ENCODE measurements at places on chromosomes 5 and 9.
A peak's percentile ranks its signal among the peaks of the same experiment; 100 is the strongest.

- no peak for DNase-seq
These were observed 21.9 kb downstream of the SEMA4D start for GRCh38 chr9:89475891-89476440.

- no peak for DNase-seq
These were observed 274.6 kb upstream of the IRX4 start for GRCh38 chr5:2157372-2157771.

- no peak for DNase-seq
These were observed 264.9 kb downstream of the CD180 start for GRCh38 chr5:66931651-66932050.

DNA sequence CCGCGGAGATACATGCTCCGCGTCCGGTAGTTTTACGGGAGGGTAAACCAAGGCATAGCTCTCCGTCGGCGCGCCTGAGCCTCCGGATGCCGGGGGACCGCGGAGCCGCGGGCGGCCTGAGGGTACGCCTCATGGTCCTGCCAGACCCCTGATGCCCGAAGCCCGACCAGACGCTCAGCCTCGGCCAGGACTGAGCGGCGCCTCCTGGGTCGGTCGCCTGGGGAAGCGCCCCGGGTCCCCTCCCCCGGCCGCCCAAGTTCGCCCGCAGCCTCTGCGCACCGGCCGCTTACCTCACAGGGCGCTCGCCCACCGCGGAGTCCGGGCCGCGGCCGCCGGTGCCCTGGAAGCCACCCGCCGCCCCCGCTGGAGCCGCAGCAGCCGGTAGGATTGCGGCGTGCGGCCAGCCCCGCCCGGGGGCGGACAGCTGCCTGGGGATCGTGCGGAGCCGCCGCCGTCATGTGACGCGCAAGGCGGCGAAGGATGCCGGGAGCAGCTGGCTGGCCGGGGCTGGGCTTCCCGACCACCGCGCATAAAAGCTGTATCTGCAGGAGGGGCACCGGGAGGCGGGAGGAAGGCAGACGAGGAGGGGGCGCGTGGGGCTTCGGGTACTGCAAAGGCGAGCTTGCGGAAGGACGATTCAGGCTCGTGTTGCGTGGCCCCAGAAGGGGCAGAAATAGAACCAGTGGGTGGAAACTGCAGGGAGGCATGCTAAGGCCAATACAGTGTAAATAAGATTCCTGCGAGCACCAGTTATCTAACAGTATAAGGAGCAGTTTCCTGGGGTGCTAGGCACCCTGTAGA is at the start of gene FBXO10:
TSS of gene FBXO10 (minus strand) at position 460 of the 801 bp plus-strand sequence. CDS start 34,612 bp downstream, outside the sequence.
- DNase-seq: peak; percentile 12

DNA sequence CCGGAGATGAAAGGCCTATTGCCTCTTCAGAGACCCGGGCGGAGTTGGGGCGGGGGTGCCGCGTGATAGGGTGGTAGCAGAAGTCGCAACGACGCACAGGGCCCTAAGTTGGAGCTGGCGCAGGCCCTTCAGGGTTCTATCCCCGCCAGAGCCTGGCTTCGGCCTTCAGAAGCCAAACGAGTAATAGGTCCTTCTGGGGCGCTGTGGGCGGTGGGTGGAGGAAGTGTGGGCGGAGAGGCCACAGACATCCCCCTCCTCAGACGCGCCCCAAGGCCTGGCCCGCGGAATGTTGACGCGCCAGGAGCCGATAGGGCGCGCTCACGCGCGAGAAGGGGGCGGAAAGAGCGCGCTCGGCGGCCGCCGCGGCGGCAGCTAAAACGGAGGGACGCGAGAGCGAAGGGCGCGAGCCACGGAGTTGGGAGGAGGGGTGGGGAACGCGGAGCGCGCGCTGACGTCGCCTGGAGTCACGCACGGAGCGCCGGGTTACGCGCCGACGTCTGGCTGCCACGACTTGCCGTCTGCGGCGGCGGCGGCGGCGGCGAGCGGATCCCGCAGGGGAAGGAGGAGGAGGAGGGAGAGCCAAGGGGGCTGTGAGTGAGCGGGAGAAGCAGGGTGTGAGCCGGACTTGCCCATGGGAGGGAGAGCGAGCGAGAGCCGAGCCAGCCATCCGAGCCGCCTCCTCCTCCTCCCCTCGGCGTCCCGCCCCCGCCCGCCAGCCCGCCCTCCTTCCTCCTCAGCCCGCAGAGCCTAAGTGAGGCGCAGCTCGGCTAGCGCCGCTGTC is 6.4 kb upstream of the PURA start:
- DNase-seq: peak; percentile 88

DNA sequence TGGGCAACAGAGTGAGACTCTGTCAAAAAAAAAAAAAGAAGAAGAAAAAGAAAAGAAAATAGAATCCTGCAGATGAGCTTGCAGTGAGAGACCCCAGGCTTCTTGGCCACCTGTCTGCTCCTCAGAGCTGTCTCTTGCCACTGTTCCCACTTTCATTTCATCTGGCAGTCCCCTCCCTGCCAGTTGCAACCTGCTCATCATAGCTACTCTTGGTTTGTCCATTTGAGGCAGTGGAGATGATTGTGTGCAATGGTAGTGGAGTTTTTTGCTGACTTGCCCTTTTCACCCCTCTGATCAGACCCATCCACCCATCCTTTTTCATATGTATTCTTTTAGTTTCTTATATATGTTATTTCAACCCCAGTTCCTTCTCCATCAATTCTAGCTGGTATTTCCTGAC is 28.7 kb downstream of the ANKRD33B start:
- DNase-seq: no peak

- no peak for DNase-seq
These were observed 18.3 kb downstream of the DOCK2 start for GRCh38 chr5:169655353-169655752.

DNA sequence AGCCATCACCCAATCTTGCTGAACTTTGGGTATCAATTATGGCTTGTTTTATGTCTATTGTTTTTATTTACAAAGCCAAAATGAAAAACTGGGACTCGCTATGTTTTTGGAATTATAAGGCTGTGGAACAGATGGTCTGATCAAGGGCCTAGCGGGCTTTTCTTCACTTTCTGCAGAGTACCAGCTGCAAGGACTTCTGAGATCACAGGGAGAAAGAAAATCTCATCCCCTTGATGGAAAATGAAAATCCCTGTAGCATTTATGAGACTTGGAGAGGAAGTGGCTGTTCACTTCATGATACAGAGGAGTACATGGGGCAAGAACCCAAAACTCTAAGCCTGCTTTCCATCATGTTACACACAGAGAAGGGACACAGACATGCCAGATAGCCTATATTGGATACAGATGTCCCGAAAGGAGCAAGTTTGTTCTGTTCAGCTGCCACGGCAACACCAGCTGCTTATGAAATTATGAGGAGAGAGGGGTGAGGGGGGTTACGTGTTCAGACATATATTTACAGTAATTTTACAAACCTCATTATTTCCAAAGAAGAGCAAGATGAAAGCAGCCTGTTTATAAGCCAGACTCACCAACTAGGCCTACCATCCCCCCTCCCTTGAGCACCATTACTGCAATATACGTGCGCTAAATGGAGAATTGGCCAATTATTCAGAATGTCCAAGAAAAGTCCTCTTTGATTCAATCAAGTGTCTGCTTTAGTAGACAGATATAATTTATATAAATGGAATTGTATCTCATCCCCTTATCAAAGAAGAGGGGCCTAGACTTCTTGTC is 220.0 kb downstream of the MARCHF11 start:
- DNase-seq: no peak

DNA sequence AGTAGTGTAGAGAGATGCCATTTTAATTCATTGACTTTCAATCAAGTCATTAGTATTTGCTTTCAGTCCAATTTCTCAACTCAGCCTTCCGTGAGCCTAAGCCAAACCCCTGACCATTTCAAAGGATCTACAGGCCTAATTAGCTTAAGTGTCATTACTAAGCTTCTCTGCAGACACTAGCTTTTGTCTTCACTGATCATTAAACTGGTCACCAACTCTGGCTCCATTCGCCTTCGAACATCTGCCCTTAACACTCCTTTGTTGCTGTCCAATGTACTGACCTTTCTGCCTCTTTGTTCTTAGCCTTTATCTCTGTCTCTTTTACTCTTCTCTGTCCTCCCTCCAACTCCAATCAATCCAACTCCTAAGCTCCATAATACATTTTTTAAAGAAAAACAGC is 299.3 kb downstream of the DIRAS2 start:
- no peak for DNase-seq

GRCh38 chr5:170404398-170404797 is 15.2 kb upstream of the KCNMB1 start:
- DNase-seq: no peak

DNA sequence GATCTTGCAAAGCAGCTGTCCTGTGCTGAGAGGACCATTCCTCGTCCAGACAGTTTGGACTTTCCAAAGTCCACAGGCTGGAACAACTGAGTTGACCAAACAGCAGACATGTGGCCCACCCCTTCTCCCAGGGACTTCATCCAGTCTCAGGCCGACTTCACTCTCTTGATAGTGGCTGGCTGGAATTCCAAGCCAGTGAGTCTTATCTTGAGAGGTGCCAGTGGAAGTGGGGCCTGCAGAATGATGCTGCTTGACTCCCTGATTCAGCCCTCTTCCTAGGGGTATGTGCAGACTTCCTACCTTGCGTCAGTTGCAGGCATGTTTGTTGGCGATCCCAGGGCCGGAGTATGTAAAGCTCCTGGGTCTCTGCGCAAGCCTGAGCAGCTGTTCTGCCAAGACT is 131.4 kb upstream of the TSLP start:
- no peak for DNase-seq

- no peak for DNase-seq
These were observed 82.4 kb downstream of the FOXD1 start for GRCh38 chr5:73365990-73366667.

DNA sequence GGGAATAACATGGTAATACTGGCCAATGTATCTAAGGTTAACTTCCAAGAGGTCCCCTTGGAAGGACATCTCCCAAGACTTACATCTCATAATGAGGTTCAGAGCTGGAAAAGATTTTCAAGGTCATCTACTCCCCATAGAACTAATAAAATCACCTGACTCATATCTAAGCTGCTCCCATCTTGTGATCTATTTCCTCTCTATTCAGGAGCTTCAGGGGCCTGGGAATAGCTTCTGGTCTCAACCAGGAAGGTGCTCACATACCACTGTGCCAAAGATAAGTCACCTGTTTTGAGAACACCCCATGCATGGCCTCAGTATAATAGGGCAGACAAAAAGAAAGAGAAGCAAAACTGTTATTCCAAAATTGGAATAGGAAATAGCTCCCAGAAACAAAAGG is 74.2 kb downstream of the OXCT1 start:
- no peak for DNase-seq

GRCh38 chr5:14181299-14181968 is 38.3 kb downstream of the TRIO start:
- DNase-seq: no peak

GRCh38 chr5:168976311-168976970 is 324.5 kb downstream of the SLIT3 start:
- DNase-seq: no peak

DNA sequence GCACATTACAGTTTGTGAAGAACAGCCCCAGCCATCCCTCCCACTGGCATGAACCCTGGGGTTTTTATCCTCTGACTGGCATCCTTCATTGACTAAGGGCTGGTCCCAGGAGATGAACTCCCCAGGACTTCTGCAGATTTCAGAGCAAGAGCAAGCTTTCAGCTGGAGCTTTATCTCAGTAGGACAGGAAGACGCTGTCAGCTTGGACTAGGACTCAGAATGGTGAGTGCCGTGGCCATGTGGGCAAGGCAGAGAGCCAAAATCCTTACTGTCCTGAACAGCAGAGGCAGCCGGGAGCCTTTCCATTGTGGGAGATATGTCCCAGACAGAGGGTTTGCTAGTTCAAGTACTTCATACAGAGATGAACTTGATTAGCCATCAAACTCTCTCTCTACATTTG is 3.2 kb upstream of the ACOT12 start:
- DNase-seq: no peak

GRCh38 chr5:133900534-133901270 is 67.7 kb downstream of the C5orf15 start:
- DNase-seq: no peak

DNA sequence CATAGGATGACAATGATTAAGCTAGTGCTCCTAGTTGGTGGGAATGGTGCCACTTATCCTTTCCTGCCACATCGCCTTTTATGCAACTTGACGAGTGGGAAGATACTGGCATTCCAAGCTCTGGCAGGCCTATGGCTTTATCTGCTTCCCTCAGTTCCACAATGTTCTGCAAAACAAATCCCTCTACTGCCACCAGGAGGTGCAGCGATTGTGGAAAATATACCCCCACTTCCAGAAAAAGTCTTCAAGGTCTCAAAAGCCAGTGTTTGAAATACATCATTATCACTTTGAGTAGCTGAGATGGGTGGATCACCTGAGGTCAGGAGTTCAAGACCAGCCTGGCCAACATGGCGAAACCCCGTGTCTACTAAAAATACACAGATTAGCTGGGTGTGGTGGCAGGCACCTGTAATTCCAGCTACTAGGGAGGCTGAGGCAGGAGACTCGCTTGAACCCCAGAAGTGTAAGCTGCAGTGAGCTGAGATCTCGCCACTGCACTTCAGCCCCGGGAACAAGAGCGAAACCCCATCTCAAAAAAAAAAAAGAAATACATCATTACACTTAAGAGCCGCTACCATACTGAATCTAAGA is 3.4 kb downstream of the CLINT1 start:
- DNase-seq: no peak

- DNase-seq: no peak
These were observed 80.7 kb downstream of the PTPDC1 start for GRCh38 chr9:94164806-94165549.

DNA sequence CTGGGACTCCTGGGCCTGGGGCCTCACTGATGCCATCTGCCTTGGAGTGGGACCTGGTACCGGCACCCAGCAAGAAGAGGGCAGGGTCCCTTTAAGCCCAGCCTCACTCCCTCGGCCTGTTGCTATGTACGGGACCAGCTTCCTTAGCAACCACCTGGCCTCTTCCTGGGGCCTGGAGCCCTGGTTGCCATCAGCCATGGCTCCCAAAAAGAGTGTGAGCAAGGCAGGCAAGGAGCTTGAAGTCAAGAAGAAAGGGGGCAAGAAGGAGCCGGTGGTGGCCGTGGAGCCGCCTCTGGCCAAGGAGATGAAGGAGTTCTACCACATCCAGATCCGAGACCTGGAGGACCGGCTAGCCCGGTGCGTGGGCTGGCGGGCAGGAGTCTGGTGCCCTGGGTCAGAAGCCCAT is at the start of gene CFAP157:
TSS of gene CFAP157 (plus strand) at position 153 of the 406 bp plus-strand sequence. CDS start at position 197, 44 bp downstream.
- no peak for DNase-seq

DNA sequence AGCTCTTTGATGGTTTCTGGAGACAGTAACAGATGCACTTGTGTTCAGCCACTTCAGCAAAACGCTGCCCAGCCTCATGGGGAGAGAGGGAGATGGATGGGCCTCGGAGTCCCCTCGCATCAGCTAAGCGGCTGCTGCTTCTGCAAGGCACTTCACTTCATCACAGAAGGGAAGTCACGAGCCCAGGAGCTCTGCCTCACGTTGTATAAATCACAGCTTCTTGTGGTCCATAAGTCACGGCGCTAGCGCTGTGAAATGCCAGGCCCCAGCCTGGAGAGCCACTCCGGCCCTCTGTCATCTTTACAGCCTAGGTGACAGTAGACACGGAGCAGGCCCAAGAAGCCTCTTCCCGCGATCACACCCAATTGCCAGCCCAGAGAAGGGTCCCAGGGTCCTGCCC is 23.4 kb downstream of the DBH start:
- no peak for DNase-seq

DNA sequence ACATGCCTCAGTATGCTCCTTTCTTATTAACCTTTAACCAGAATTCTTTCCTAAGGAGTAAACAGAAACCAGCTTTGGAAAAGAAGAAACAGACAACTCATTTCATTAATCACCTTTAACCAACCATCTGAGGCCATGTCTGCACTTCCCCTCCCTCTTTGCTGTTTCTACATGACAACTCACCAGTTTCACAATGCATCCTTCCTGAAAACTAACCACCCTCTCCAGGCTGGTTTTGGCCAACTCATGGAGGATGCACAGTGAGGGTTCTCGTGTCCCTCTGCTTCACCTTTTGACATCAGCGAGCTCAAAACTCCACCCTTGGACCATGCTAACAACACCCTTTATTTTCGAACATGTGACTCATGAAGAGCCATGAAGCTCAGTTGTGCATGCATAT is 244.1 kb downstream of the ELAVL2 start:
- DNase-seq: no peak

Measured in activated T-cell treated with anti-CD3 and anti-CD28 coated beads for 24 hours (primary cell).